ENCODE measurements at places on chromosomes 2 and 18.

DNA sequence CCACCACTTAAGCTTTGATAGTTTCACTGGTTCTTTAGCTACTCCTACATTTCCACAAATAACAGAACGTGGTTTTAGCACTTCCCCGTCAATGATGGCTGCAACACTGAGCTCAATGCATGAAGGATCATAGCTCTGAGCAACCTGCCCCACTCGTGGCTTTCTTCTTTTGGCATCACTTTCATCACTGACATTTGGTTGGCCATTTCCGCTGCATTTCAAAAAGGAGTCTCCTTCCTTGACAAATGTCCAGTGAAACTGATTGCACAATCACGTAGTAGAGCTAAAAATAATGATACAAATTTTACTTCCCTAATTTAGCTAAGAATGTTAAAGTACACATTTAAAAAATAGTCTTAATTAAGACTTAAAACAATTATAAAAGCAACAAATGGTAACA, 205.2 kb upstream of the HDAC4 start:
- H3K4me3 ChIP-seq, result no peak overlapping the region
- peaks cover 7% of the 10 kb centered on the region for H3K4me1 ChIP-seq
- H3K27me3 ChIP-seq, result peaks cover 7% of the 10 kb centered on the region

GRCh38 chr2:86768189-86768949, 22.3 kb downstream of the CD8A start:
- H3K27me3 ChIP-seq, result no peaks in the 10 kb centered on the region
- DNase-seq, result no peak
- H3K36me3 ChIP-seq, result peaks cover 2% of the 10 kb centered on the region
- peaks cover 9% of the 10 kb centered on the region for H3K4me1 ChIP-seq
- no peak overlapping the region for H3K4me3 ChIP-seq

DNA sequence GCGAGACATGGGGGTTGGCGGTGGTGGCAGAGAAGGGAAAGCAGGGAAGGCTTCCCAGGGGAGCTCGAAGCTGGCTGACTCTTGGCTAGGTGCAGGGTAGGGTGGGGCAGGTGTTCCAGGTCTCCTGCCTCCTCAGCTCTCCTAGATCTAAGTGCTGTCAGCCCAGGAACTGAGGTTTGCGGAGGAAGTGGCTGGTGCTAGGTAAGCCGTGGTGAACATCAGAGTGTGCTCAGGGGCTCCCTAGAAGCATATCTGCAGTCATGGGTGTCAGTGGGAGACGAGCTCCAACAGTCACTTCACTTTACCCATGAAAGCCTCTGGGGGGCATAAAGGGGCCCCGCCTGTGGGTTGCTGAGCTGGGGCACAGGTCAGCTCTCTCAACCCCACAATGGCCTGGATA, 34.1 kb downstream of the ARHGEF4 start:
- H3K36me3 ChIP-seq, result no peaks in the 10 kb centered on the region
- H3K27me3 ChIP-seq, result peaks cover 14% of the 10 kb centered on the region
- no peak overlapping the region for H3K4me3 ChIP-seq
- no peak overlapping the region for H3K27ac ChIP-seq
- H3K4me1 ChIP-seq, result peaks cover 8% of the 10 kb centered on the region

- no peaks in the 10 kb centered on the region for H3K4me1 ChIP-seq
- H3K27me3 ChIP-seq, result no peaks in the 10 kb centered on the region
- no peaks in the 10 kb centered on the region for H3K36me3 ChIP-seq
- DNase-seq, result no peak
- no peak overlapping the region for H3K27ac ChIP-seq
- H3K4me3 ChIP-seq, result no peak overlapping the region
Measured at GRCh38 chr2:82007071-82007664, 1702.6 kb upstream of the LRRTM1 start.

- H3K27ac ChIP-seq, result no peak overlapping the region
- no peaks in the 10 kb centered on the region for H3K27me3 ChIP-seq
- H3K4me1 ChIP-seq, result peaks cover 6% of the 10 kb centered on the region
- H3K36me3 ChIP-seq, result no peaks in the 10 kb centered on the region
- no peak overlapping the region for H3K4me3 ChIP-seq
- no peak for DNase-seq
Measured at GRCh38 chr2:196399722-196400691, 228.6 kb upstream of the STK17B start.

- H3K27ac ChIP-seq, result peak overlapping the region; percentile 83
- no peaks in the 10 kb centered on the region for H3K36me3 ChIP-seq
- H3K27me3 ChIP-seq, result no peaks in the 10 kb centered on the region
- peaks cover 21% of the 10 kb centered on the region for H3K4me1 ChIP-seq
Measured at GRCh38 chr2:11342551-11343367, 1.7 kb downstream of the ROCK2 start.

- no peaks in the 10 kb centered on the region for H3K4me1 ChIP-seq
- no peak overlapping the region for H3K27ac ChIP-seq
- DNase-seq, result no peak
- H3K4me3 ChIP-seq, result no peak overlapping the region
- H3K27me3 ChIP-seq, result peaks cover 5% of the 10 kb centered on the region
Measured at GRCh38 chr18:56431551-56431950, 206.8 kb downstream of the TXNL1 start.

- peaks cover 11% of the 10 kb centered on the region for H3K27me3 ChIP-seq
- peak overlapping the region; percentile 85 for H3K27ac ChIP-seq
- DNase-seq, result no peak
- H3K36me3 ChIP-seq, result peaks cover 7% of the 10 kb centered on the region
- peaks cover 60% of the 10 kb centered on the region for H3K4me1 ChIP-seq
Measured at GRCh38 chr2:231057590-231057989, 923 bp downstream of the PSMD1 start.

GRCh38 chr2:159640176-159640575, 23.8 kb upstream of the BAZ2B start:
- H3K27ac ChIP-seq, result no peak overlapping the region
- no peak for DNase-seq
- H3K4me3 ChIP-seq, result no peak overlapping the region

Measured in activated T-cell treated with anti-CD3 and anti-CD28 coated beads, Interleukin-2, amount 50 U/mL, for 72 hours (primary cell).